ENCODE measurements at places on chromosomes 5 and 9. TPM values are rescaled to one million over a fixed set of nuclear protein-coding genes. Genes with fewer than 3 reads are reported as not detected.

Gene PTGES
- total RNA-seq = 0.83 TPM

Gene PCDHA3
- total RNA-seq = 0.25 TPM

Gene CACFD1
- total RNA-seq = 14.8 TPM

GRCh38 chr5:20649966-20650365 is 662.0 kb upstream of the CDH18 start:
- DNase-seq = no peak

- DNase-seq = no peak
Observed at GRCh38 chr5:176540956-176541337, 3.7 kb upstream of the RNF44 start.

GRCh38 chr9:91727316-91727861 is 222.6 kb downstream of the ROR2 start:
- DNase-seq = no peak

DNA sequence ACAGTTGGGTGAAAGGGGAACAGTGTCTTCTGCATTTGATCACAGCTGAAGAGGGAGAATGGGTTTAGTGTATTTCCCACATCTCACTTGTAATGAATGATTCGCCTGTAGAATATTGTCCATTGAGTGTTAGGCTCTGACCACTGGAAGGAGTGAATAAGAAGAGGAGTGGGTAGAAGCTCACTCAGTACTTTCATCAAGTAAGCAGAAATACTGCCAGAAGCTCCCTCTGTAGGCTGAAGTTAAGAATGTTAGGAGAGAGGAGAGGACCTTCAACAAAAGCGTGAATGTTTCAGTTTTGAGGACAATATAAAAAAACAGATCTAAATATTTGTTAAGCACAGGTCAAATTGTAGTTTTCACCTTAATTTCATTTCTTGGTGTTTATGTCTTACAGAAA is 27.5 kb downstream of the FSD1L start:
- DNase-seq = no peak

DNA sequence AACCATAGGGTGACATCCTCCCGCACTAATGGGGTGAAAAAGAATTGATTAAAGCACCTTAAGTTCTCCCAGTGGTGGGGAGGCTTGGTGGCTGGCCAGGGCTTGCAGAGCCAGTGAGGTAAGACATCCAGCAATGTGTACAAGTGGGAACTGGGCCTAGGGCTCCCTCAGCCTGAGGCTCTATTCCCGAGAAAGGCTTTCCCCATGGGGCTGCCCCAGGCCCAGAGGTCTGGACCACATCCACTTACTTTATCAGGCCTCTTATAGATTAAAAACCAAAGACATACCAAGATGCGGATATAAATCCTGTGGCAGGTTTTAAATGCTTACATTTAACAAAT is 35.3 kb downstream of the C5orf15 start:
- DNase-seq = no peak

- peak; percentile 72 for DNase-seq
Observed at GRCh38 chr9:70589571-70590314, 175.3 kb upstream of the KLF9 start.

DNA sequence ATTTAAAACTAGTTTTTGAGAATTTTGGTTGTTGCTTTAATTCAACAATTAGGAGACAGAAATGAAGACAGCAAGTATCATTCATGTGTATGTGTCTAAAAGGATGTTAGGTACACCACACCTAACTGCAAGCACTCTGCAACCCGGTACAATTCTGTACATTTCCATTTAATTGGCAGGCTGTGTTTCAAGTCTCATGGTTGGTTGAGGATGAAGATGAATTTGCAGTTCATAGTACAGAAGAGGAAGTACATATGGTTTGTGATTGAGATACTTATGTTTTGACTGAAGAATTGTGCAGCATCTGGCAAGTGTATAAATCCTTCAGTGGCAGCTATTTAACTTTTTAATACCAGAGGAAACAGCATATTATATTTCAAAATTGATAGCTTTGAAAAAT is 628.7 kb upstream of the ZNF608 start:
- DNase-seq = no peak

DNA sequence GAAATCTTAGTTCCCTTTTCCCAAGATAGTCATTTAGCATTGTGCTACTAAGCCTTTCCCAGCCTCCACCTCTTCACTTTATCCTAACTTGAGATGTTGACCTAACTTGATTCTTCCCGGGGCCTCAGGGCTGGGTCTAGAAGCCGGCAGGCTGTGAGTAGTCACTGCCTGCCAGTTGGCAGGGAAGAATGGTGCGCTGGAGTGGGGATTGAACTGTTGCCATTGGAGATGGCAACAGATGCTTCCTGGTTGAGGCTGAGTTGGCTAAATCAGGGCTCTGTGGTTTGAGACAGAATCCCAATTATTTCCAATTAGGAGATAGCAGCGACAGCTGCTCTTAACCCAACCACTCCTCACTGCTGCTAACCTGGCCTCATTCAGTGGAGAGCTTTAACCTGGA is 343.1 kb downstream of the BRINP1 start:
- peak; percentile 59 for DNase-seq

GRCh38 chr9:7756088-7756487 is 43.5 kb downstream of the DMAC1 start:
- DNase-seq = no peak
